Body of pancreas (tissue), 4 donors: ENCODE measurements at places on chromosomes 7 and 10. TPM values are rescaled to one million over a fixed set of nuclear protein-coding genes. Genes with fewer than 3 reads are reported as not detected.
A peak's percentile ranks its signal among the peaks of the same experiment; 100 is the strongest.

DNA sequence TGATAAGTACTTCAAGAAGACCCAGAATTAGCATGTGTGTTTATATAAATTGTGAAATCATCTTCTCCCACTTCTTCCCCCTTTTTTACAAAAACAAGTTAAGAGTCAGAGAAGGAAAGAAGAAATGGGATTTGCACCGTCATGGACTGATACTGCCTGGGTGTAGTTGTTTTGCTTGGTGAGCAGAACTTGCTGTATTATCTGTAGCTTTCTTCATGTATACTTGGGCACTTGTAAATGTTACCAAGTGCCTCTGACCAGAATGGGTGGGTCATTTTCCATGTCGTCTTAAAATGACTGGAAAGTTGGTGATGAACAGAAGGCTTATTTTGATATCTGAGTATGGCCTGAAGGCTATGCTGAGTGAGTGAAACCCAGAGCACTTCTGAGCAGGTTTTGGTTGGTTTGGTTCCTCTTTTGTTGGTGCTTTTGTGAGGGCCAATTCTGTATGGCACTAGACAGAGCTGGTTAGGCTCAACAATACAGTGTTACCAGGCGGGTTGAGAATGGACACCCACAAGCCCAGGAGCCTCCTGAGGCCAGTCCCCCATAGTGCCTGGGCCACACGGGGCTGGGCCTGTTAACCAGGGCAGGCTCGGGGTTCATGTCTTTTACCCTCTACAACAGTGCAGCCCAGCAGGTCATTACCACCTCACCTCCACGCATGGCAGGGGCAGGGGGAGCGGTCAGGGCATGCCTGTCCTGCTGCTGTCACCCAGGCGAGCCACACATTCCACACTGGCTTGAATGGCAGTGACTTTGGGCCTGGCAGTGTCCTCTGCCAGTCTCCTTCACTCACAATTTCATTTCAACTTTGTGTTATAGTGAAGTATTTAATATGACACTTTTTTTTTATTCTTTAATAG lies 115.1 kb downstream of the CCNY start:
- peak overlapping the region; percentile 45 for H3K27ac ChIP-seq
- H3K27me3 ChIP-seq = no peaks in the 10 kb centered on the region
- H3K4me3 ChIP-seq = no peak overlapping the region
- peaks cover 80% of the 10 kb centered on the region for H3K4me1 ChIP-seq

DNA sequence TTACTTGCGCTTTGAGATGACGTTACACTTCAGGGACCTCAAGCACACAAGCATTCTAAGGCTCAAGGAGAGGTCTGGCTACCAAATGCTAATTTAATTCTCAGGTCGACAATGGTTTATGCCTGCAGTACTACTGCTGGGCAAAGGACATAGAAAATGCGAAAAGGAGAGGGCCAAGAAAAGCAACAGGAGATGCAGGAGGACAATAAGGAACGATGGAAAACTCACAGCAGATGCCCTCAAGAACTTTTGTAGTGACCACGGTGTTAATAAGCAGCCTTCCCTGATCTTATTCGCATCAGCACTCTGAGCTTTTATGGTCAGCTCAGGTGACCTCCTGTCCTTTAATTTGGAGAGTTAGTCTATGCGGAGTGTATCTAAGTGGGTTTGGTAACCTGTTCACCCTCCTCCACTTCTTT lies 146.3 kb downstream of the GPR85 start:
- H3K27me3 ChIP-seq = no peaks in the 10 kb centered on the region
- H3K36me3 ChIP-seq = no peaks in the 10 kb centered on the region
- peak overlapping the region; percentile 81 for H3K27ac ChIP-seq
- H3K4me3 ChIP-seq = peak overlapping the region; percentile 15
- H3K4me1 ChIP-seq = peaks cover 32% of the 10 kb centered on the region

GRCh38 chr7:44541-44896 lies 147.9 kb upstream of the FAM20C start:
- H3K4me1 ChIP-seq = no peaks in the 10 kb centered on the region
- no peaks in the 10 kb centered on the region for H3K27me3 ChIP-seq
- no peaks in the 10 kb centered on the region for H3K36me3 ChIP-seq
- no peak overlapping the region for H3K27ac ChIP-seq
- no peak for DNase-seq

GRCh38 chr7:131879424-131879823 lies 323.0 kb upstream of the PODXL start:
- no peaks in the 10 kb centered on the region for H3K36me3 ChIP-seq
- no peak for DNase-seq
- no peak overlapping the region for H3K4me3 ChIP-seq
- no peaks in the 10 kb centered on the region for H3K27me3 ChIP-seq

- no peaks in the 10 kb centered on the region for H3K27me3 ChIP-seq
- H3K27ac ChIP-seq = peak overlapping the region; percentile 97
- no peak overlapping the region for H3K4me3 ChIP-seq
- peaks cover 96% of the 10 kb centered on the region for H3K4me1 ChIP-seq
- peak; percentile 94 for DNase-seq
- no peaks in the 10 kb centered on the region for H3K36me3 ChIP-seq
Observed at GRCh38 chr7:47470567-47471357, 111.1 kb downstream of the TNS3 start.

ACHE gene
- 7.3 TPM for total RNA-seq

DNA sequence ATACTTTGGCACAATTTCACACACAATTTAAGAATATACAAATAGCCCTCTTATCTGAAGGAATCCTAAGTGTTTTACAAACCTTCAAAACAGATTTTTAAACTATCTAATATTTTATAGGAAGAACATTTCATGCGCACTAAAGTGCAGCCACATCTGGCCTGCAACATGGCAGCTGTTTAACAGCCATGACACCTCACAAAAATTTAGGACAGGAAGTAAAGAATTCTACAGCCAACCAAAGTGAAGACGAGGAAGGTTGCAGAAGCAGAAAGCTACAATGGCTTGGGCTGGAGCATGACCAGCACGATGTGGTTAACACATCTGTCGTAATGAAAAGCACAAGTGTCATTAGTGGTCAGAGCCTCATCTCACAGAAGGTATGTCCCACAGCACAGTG lies 238.1 kb downstream of the HPSE2 start:
- H3K27me3 ChIP-seq = no peaks in the 10 kb centered on the region
- H3K36me3 ChIP-seq = no peaks in the 10 kb centered on the region
- no peak overlapping the region for H3K4me3 ChIP-seq
- no peak overlapping the region for H3K27ac ChIP-seq

GRCh38 chr7:155222061-155222460 lies 75.6 kb upstream of the INSIG1 start:
- no peaks in the 10 kb centered on the region for H3K27me3 ChIP-seq
- peak overlapping the region; percentile 58 for H3K27ac ChIP-seq
- no peak overlapping the region for H3K4me3 ChIP-seq
- H3K4me1 ChIP-seq = peaks cover 71% of the 10 kb centered on the region
- peak; percentile 50 for DNase-seq
- H3K36me3 ChIP-seq = no peaks in the 10 kb centered on the region

GRCh38 chr10:86556532-86556931 lies 34.9 kb upstream of the WAPL start:
- H3K36me3 ChIP-seq = no peaks in the 10 kb centered on the region
- H3K27ac ChIP-seq = no peak overlapping the region
- no peak overlapping the region for H3K4me3 ChIP-seq
- no peaks in the 10 kb centered on the region for H3K27me3 ChIP-seq
- DNase-seq = no peak

DNA sequence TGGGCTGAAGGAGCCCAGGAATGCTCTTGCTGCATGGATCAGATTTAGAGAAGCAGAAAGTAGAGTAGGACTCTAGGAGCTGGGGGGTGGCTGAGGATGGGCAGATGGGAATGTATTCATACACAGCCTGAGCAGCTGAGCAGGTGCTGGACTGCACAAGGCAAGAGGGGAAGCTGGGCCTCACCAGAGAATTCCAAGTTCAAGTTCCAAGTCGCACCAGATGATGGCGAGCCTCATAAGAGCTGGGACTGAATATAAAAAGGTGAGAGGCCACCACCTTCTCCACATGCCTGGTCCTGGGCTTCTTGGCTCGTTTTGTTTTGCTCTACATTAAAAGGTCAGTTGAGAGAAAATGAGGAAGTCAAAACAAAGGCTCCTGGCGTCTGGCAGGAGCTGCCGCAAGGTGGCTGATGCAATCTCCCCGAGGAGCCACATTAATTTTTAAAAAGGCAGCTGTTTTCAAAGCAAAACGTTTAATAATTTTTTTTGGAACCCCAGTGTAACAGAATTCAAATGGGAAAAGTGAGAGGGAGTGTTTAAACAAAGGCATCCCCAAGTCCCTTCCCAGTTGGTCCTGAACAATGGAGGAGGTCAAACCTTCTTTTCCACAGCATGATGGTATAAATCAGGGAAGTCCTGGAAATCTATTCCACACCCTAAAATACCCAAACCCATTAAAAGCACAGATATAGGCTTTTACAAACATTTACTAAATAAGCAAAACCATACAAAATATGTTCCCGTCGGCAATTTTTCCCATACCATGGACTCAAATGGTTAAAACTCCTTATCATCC lies 9.5 kb downstream of the CYREN start:
- no peaks in the 10 kb centered on the region for H3K36me3 ChIP-seq
- no peaks in the 10 kb centered on the region for H3K27me3 ChIP-seq

STEAP4 gene
- total RNA-seq = 14.8 TPM
